ENCODE measurements at places on chromosomes 11 and 22.

DNA sequence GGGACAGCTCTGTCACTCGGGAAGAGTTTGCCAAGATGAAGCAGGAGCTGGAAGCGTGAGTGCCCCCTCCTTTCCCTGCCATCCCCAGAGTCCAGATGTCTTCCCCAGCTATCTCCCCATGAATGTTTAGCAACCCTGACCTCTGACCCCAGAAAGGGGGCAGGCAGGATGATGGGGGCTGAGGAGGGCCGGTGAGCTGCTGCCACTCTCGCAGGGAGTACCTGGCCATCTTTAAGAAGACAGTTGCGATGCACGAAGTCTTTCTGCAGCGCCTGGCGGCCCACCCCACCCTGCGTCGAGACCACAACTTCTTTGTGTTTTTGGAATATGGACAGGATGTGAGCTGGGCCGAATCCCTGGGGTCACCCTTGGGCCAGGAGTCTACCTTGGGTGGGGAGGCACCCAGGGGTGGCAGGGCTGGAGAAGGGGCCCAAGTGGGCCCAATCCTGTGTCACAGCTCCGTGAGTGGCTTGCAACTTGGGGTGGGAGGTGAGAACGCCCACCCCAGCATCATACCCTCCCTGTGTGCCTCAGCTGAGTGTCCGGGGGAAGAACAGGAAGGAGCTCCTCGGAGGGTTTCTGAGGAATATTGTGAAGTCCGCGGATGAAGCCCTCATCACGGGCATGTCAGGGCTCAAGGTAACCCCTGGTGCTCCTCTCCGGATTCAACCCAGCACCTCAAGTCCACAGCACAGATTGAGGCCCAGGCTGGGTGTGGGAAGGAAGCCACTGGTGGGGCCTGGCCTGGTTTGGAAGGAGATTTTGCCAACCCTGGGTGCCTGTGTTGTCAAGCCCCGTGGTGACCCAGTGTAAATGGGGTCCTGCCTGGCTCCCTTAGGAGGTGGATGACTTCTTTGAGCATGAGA is 7.5 kb downstream of the CFL1 start:
- peak overlapping the region; percentile 59 for H3K27ac ChIP-seq
- H3K4me3 ChIP-seq = no peak overlapping the region
- peaks cover 51% of the 10 kb centered on the region for H3K36me3 ChIP-seq
- H3K27me3 ChIP-seq = no peaks in the 10 kb centered on the region
- DNase-seq = no peak

- H3K27me3 ChIP-seq = peaks cover 12% of the 10 kb centered on the region
- DNase-seq = no peak
- no peaks in the 10 kb centered on the region for H3K4me1 ChIP-seq
- H3K4me3 ChIP-seq = no peak overlapping the region
These were observed 5.9 kb upstream of the MMP3 start for GRCh38 chr11:102849311-102849710.

GRCh38 chr22:44648085-44648820 is 53.8 kb upstream of the PRR5 start:
- no peaks in the 10 kb centered on the region for H3K36me3 ChIP-seq
- no peak overlapping the region for H3K4me3 ChIP-seq
- H3K27me3 ChIP-seq = peaks cover 13% of the 10 kb centered on the region
- DNase-seq = no peak
- H3K4me1 ChIP-seq = no peaks in the 10 kb centered on the region
- no peak overlapping the region for H3K27ac ChIP-seq

GRCh38 chr11:100823360-100823759 is 136.3 kb downstream of the ARHGAP42 start:
- DNase-seq = no peak
- no peak overlapping the region for H3K27ac ChIP-seq
- H3K27me3 ChIP-seq = no peaks in the 10 kb centered on the region
- no peaks in the 10 kb centered on the region for H3K36me3 ChIP-seq
- no peak overlapping the region for H3K4me3 ChIP-seq
- peaks cover 23% of the 10 kb centered on the region for H3K4me1 ChIP-seq

DNA sequence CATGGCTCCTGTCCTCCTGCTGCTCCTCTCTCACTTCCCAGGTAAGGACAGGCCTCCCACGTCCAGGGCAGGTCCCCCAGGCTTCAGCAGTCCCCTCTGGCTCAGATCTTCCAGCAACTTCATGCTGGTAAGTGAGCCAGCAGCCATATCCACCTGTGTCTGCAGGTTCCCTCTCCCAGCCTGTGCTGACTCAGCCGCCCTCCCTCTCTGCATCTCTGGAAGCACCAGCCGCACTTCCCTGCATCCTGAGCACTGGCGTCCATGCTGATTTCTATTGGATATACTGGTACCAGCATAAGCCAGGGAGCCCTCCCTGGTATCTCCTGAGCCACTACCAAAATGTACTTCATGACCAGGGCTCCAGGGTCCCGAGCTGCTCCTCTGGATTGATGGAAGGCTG is 19.0 kb downstream of the RFPL3 start:
- H3K27me3 ChIP-seq = no peaks in the 10 kb centered on the region
- H3K4me1 ChIP-seq = no peaks in the 10 kb centered on the region
- H3K27ac ChIP-seq = no peak overlapping the region
- H3K4me3 ChIP-seq = no peak overlapping the region

DNA sequence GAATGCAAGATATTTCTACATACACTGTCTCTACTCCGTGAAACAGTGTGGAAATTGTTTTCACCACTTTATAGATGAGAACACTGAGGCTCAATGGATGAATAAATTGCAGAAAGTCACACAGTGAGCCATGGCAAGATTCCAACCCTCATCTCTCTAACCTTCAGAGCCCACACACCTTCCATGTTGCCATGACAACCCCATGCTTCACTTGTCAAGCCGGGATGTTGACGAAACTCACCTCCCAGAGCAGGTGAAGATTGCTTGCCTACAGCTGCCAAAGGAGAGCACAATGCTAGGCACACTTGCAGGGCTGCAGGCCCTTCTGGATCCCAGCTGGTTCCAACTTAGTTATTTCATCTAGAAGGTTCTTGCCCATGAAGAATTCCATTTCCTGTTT is 71.4 kb upstream of the SEZ6L start:
- DNase-seq = no peak
- no peak overlapping the region for H3K27ac ChIP-seq
- H3K27me3 ChIP-seq = peaks cover 14% of the 10 kb centered on the region
- H3K36me3 ChIP-seq = no peaks in the 10 kb centered on the region
- H3K4me3 ChIP-seq = no peak overlapping the region

GRCh38 chr11:35146711-35147110 is 7.7 kb downstream of the CD44 start:
- H3K4me3 ChIP-seq = peak overlapping the region; percentile 27
- peaks cover 98% of the 10 kb centered on the region for H3K4me1 ChIP-seq
- no peaks in the 10 kb centered on the region for H3K27me3 ChIP-seq
- no peak for DNase-seq
- peak overlapping the region; percentile 95 for H3K27ac ChIP-seq

Measured in stimulated activated naive B cell treated with anti-CD40 and anti-IgM and Interleukin-4, amounts not matched to agents 10 μg/mL and 1 μg/mL and 100 μg/mL, for 72 hours (primary cell).